DMS 273 treated with DMSO at 0.1 percent for 48 hours (cell line): ENCODE measurements at places on chromosomes 6 and 20.

DNA sequence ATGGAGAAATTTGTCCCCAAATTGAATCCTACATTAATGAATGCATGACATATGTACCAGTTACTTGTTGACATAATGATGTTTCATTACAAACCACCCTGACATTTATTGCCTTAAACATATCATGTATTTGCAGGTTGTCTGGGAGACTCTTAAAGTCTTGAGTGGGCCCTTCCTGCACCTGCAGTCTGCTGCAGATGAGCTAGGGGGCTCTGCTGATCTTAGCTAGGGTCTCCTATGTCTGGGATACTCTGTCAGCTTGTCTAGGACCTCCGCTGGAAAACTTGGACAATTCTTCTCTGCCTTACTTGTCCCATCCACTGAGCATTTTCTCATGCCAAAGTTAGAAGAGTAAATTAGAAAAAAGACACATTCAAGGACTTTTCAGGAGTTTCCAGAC lies 581.6 kb downstream of the HAO1 start:
- no peak for DNase-seq

GRCh38 chr6:127290391-127291265 lies 24.0 kb downstream of the RNF146 start:
- no peak for DNase-seq

- DNase-seq, result no peak
These were observed 152.9 kb downstream of the JARID2 start for GRCh38 chr6:15398633-15399275.

- no peak for DNase-seq
These were observed 2.0 kb upstream of the DDR1 start for GRCh38 chr6:30882204-30882758.

DNA sequence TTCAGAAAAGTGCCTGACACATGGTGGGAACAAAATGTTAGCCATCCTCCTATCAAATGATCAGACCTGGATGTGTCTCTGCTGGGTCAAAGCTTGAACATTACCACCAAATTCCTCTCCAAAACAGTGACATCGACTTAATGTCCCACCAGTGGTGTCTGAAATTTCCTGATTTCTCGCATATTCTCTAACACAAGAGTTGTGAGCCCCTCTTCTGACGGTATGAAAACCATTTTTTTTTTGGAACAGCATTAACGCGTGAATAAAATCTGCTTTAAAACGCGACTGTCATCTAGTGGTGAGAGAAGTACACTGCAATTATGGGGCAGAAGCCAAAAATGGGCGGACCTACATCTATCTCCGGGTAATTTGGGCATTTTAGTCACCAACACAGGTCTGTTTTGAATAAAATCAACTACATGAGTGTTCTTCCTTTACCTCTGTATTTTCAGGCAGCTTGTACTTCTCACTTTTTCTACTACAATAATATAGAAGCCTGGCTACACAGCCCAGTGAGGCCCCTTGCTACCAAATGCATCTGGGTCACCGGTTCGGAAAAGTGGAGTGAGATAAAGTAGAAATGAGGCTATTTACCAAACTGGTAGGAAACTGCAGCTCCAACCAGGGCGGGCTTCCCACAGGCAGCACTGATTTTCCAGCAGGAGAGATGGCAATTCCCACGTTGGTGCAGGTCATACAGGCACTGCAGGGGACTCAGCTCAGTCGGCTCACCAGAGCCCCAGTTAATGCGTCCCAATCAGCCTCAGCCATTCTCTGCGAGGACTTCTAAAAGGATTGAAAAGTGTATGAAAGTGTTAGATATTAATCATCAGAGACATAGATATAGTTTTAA lies 27.4 kb downstream of the MGME1 start:
- DNase-seq, result peak; percentile 32

- DNase-seq, result no peak
These were observed 27.7 kb downstream of the MAP3K5 start for GRCh38 chr6:136764517-136764993.

- DNase-seq, result no peak
These were observed 61.9 kb upstream of the BMP6 start for GRCh38 chr6:7664003-7664402.

DNA sequence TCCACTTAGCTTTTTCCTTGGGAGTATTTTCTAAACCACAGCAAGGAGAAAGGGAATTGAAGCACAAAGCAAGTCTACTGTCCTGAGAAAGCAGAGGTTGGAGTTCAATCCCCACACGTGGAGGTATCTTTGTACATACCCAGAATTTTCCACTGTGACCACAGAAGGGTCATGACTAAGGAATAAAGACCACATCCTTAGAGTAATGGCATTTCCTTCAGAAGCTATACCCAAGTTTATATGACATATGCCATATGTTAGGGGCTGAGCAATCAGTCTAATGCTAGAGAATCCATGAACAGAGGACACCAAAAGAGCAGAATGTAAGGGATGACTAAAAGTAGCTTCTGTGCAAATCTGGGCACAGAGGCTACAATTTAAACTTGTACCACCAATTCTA lies 46.4 kb downstream of the ATG5 start:
- no peak for DNase-seq

- DNase-seq, result peak; percentile 22
These were observed 247.0 kb downstream of the ATXN1 start for GRCh38 chr6:16514249-16514648.

GRCh38 chr20:46640044-46640443 lies 11.2 kb downstream of the SLC13A3 start:
- DNase-seq, result no peak

GRCh38 chr6:75331151-75331550 lies 46.6 kb upstream of the TMEM30A start:
- no peak for DNase-seq

- no peak for DNase-seq
These were observed 15.6 kb upstream of the MATN4 start for GRCh38 chr20:45323731-45324130.

DNA sequence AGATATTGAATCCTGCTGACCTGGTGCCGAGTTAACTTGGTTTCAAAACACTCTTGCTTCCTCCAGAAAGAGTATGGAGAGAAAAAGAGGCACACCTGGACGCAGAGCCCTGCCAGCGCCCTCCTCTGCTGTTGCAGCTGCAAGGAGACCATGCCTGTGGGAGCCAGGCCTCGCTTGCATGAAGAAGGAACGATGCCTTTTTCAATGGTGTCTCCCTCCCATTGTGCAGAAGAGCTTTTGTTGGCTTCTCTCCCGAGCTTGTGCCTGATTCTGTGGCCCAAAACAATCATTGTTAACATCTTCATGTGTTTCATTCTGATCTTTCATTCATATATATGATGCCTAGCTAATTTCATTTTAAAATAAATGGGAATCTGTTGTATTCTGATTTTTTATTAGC lies 98.1 kb downstream of the FAM120B start:
- DNase-seq, result no peak

- no peak for DNase-seq
These were observed 739 bp downstream of the GSS start for GRCh38 chr20:34954904-34955230.

GRCh38 chr20:62898970-62899632 lies 27.2 kb downstream of the DIDO1 start:
- DNase-seq, result no peak

- no peak for DNase-seq
These were observed 80.7 kb downstream of the SLC23A2 start for GRCh38 chr20:4920655-4921054.

- no peak for DNase-seq
These were observed 247.5 kb upstream of the SUPT3H start for GRCh38 chr6:45625191-45625664.

DNA sequence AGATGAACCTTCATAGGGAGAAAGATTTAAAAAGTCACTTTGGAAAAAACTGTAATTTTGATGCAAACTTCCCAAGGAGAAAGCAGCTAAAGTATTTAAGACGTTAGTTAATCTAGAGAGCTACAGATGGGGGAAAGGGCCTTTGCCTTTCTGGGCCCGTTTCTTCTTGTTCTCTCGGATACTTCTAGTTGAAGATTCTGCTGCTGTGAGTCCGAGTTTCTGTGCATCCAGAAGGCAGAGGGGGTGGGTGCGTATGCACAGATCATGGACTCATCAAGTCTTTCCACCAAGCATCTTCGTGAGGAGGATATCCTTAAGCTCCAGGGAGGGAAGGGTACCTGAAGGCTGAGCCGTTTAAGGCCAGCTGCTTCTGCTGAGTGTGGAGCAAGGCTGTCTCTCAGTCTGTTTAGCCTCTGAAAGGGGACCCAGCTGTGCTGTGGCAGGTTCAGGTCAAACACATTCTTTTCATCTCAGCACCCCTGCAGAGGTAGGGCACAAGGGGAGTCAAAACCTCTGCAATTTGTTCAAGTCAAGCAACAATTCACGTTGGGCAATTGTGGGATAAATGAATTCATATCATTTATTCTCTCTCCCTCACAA lies 4.3 kb downstream of the LAMP5 start:
- DNase-seq, result no peak

DNA sequence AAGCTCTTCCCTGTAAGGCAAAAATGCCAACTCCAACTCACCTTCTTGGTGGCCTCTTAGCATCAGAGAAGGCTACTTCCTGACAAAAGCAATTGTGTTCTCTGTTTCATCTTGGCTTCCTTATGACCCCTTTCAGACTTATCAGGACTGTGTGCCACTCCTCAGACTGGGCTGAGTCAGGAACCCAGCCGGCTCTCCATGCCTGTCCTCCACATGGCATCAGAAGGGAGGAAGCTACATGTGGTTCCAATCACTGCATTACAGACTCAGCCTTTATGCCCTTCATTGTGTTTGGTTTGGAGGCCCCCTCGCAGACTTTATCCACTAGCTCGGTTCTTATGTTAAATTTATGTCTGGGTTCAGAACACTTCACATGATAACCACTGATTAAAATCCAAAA lies 142.5 kb downstream of the SLC24A3 start:
- DNase-seq, result no peak

GRCh38 chr20:38612751-38613515 lies 11.3 kb downstream of the ARHGAP40 start:
- no peak for DNase-seq

DNA sequence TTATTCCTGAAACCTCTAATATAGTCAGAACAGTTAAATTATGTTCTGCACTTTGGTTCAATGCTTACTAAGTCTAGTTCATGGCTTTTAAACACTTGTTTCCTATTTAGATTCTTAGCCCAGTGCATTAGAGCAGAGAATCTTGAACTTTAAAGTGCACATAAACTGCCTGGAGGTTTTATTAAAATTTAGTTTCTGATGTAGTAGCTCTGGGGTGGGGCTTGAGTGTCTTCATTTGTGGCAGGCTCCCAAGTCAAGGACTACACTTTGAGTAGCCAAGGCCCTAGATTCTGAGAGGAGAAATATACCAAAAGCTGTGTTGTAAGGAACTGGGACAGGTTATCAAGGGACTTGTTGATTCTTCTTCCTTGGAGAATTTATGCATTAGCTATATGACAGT lies 1604.2 kb downstream of the KHDRBS2 start:
- DNase-seq, result no peak

- DNase-seq, result no peak
These were observed 27.6 kb upstream of the GSTA5 start for GRCh38 chr6:52868240-52868639.

GRCh38 chr6:8057793-8058192 lies 6.4 kb downstream of the BLOC1S5 start:
- no peak for DNase-seq

- DNase-seq, result no peak
These were observed 302.1 kb upstream of the RUNX2 start for GRCh38 chr6:45026003-45026516.

GRCh38 chr6:46969206-46969605 lies 47.5 kb upstream of the ADGRF5 start:
- no peak for DNase-seq

- no peak for DNase-seq
These were observed 180.0 kb upstream of the UST start for GRCh38 chr6:148566664-148567350.

- no peak for DNase-seq
These were observed 39.6 kb downstream of the HLA-F start for GRCh38 chr6:29762781-29763214.

- DNase-seq, result no peak
These were observed 171.7 kb upstream of the CCN2 start for GRCh38 chr6:132122871-132123270.

DNA sequence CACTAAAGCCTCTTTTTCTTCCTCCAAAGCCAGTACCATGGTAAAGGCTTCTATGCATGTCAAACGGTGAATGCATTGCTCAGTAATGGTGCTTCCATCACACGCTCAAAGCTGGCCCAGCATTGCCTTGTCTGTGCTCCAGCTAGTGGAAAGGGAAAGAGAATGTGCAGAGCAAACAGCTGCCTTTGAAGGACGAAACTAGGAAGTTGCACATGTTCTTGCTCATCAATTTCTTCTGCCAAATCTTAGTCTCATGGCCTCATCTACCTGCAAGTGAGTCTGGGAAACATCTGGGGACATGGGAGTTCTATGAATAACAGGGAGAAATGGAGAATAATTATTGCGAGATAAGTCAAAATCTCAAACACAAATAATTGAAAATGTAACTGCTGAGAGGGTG lies 216.5 kb upstream of the SSTR4 start:
- DNase-seq, result no peak

GRCh38 chr6:98657764-98658163 lies 176.6 kb upstream of the POU3F2 start:
- no peak for DNase-seq

- no peak for DNase-seq
These were observed 18.5 kb downstream of the VSTM2L start for GRCh38 chr20:37921341-37921929.

DNA sequence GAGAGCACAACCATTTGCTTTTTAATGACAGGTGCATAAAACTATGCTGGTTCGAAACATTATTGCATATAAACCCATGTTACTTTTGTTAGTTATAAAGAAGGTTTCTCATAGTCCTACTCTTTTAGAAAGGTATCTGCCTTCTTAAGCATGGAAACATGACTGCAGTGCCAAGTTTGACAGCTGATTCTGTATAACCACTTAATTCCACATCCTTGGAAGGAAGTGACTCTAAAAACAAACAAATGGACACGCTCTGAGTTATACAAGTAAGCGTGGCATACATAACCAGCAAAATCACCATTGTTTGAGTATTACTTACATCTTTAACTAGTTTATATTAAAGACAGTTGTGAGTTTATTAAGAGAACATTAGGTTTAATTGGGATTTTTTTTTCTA lies 125.0 kb upstream of the HDGFL1 start:
- no peak for DNase-seq

DNA sequence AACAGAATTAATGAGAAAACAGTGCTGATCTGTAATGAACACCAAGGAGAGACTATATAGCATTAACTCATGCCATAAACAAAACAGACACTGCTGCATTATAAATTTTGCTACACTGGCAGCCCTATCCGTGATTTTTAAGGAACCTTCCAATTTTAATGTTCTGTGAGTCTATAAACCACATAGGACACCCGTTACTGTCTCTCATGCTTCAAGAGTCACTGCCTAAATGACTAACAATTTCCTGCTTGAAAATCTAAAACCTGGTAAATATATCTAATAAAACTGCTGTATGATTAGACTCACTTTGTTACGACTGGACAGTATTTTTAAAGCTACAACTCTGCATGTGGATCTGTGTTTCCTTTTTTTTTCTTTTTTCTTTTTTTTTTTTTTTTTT lies 8.7 kb downstream of the CHD6 start:
- DNase-seq, result no peak

GRCh38 chr6:67287566-67287965 lies 1347.5 kb upstream of the ADGRB3 start:
- DNase-seq, result no peak

GRCh38 chr20:20466341-20466879 lies 98.5 kb downstream of the INSM1 start:
- no peak for DNase-seq

GRCh38 chr6:105587349-105588122 lies 184.7 kb upstream of the PREP start:
- DNase-seq, result no peak
